ENCODE measurements at places on chromosomes 1 and 21.

GRCh38 chr1:224881762-224882211, 47.7 kb upstream of the DNAH14 start:
- no peak for DNase-seq

DNA sequence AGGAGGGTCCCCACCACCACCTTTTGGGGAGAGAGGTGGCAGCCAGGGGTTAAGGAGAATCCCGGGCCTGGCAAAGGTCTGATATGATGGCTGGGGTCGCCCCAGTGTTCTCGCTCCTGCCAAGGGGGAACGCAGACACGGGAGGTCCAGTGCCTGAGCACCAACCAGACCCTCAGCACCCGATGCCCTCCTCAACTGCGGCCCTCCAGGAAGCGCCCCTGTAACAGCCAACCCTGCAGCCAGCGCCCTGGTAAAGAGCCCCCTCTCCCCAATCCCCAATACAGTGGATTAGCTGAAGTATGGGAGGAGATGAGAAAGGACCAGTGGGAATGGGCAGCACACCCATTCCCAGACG, 10.4 kb downstream of the ADAMTSL4 start:
- DNase-seq: no peak

DNA sequence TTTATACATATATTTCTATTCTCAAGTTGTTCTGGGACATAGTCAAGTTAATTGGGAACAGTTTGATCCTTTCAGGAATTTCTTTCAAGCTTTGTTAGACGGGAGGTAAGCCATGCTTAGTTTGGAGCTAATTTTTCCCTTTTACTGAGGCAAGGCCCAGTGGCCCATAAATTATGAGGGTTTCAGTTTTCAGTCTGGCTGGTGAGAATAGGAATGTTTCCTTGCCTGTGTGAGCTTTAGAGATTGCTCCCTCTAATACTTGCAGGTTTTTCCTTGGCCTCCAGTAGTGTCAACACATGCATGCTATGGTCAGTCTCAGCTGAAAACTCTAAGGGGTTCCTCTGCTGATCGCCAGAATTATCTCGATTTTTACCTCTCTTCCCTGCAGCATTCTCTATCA, 14.1 kb upstream of the PHGDH start:
- no peak for DNase-seq

- DNase-seq: no peak
These were observed 136.2 kb downstream of the BRINP2 start for GRCh38 chr1:177306981-177307380.

DNA sequence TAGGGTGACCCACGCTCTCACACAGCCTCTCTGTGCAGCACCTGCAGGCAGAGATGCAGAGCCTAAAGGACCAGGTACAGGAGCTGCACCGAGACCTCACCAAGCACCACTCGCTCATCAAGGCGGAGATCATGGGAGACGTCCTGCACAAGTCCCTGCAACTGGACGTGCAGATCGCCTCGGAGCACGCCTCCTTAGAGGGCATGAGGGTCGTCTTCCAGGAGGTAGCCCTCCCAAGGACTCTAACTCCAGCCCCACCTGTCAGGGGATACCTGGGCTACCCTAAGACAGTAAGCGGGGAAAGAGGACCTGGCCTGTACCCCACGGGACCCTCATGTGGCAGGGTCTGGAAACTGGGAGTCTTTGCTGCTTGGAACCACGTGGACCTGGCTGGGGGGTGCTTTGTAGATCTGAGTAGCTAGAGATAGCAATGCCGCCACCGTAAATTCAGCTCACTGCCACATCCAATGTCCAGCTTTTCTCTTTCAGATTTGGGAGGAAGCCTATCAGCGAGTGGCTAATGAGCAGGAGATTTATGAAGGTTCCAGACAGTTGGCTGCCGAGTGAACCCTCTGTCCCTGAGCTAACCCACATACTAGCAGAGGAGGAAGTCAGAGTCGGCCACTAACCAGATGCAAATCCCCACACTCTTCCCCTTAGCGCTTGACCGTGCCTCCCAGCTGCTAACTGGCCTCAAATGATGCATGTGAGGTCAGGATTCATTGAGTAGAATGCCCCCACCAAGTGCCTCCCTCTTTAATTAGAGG, 6.5 kb downstream of the RNF207 start:
- DNase-seq: no peak

DNA sequence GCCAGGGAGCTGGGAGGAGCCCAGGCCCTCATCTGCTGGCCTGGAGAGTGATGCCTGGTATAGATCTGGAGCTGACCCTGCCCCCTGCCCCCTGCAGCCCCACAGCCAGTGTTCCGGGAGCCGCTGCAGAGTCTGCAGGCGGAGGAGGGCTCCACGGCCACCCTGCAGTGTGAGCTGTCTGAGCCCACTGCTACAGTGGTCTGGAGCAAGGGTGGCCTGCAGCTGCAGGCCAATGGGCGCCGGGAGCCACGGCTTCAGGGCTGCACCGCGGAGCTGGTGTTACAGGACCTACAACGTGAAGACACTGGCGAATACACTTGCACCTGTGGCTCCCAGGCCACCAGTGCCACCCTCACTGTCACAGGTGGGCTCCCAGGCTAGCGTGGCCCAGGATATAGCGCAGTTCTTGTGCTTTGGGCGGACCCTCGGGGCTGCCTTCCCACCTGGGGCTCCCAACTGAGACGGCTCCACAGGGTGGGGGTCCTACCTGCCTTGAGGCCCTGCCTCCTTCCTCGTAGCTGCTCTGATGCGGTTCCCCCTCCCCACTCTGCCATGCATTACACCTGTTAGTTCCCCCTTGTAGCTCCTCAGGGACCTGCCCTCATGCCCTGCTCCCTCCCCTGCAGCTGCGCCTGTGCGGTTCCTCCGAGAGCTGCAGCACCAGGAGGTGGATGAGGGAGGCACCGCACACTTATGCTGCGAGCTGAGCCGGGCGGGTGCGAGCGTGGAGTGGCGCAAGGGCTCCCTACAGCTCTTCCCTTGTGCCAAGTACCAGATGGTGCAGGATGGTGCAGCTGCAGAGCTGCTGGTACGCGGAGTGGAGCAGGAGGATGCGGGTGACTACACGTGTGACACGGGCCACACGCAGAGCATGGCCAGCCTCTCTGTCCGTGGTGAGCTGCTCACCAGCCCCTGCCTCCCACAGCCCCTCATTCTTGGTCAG, 98.7 kb downstream of the OBSCN start:
- no peak for DNase-seq

DNA sequence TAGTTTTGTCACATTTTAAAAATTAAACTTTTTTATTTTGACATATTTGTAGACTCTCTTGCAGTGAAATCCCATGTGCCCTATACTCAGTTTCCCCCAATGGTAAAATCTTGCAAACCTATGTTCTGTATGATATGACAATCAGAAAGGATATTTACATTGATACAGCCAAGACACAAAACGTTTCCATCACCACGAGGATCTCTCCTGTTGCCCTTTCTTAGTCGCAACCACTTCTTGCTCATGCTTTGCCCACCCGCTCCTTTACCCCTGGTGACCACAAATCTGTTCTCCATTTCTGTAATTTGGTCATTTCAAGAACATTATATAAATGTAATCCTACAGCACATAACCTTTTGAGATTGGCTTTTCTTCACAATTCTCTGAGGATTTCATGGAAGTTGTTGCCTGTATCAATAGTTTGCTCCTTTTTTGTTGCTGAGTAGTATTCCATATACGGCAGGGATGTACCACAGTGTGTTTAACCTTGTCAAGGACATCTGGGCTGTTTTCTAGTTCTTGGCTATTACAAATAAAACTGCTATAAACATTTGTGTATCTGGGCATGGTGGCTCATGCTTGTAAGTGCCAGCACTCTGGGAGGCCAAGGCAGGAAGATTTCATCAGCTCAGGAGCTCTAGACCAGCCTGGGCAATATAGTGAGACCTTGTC, 14.0 kb upstream of the BATF3 start:
- DNase-seq: no peak

Data from activated effector memory CD4-positive, alpha-beta T cell treated with Interleukin-2 at 50 U/mL for 16 hours (primary cell).